ENCODE measurements at places on chromosomes 6 and 20.

DNA sequence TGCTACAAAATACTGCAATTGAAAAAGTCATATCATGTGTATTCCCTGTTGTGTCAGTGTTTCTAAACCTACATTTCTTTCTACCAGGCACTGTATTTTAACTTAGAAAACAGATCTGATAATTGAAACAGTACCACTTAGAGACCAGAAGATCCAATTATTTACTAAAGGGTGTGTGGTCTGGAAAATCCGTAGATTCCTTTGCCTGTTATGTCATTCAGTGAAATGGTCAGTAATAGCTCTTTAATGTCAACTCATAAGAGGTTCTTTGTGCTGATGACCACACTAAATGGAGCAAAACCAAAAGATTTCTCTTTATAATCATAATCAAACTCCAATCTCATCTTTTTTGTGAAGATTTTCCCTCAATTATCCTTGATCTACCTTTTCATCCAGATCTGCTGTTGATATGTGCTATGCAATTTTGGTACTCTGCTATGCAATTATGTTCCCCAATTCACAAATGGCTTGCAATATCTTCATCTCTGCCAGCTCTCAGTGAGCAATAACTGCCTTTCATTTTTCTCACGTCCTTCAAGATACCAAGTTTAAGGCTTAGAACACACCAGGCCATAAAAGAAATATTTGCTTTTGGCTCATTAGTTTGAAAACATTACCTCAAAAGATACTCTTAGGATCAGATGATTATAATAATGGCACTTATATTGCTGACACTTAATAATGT is 165.5 kb downstream of the MOXD1 start:
- no peak for DNase-seq

DNA sequence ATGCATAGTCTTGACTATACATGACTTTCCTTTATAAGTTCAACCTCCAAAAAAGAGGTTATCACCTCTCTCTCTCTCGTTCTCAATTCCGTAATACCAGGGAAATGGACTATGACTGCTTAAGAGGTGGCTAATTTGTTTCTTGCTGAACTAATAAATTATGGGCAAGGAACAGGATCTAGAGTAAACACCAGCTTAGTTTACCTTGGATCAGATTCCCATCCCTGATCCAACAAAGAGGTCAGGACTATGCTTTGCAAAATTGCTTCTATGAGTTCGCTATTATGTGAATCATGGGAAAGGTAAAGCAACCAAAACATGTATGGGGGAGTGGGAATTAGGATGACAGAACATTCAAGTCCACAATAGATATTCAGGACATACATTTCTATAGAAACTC is 630.7 kb downstream of the HACE1 start:
- DNase-seq, result no peak

DNA sequence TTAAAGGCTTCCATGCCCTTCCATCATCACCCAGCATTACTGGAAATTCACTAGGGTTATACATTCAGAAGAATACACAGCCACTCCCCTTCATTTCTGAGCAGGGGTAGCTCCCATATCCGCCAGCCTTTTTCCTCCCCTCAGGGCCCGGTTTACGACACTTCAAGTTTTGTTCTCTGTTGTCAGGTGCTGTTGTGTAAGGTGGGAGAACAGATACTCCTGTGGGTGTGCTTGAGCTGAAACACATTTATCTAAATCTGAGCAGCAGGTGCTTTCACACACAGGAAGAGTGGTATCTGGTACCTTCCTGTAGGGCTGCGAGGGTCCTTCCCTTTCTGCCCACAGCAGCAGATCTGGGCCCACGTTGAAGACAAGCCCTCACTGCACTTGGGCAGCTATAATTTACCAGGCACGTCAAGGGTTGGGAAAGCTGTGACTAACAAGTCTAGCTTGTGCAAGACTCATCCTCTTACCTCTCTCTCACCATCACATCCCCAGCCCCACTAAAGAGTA is 215.8 kb upstream of the RREB1 start:
- no peak for DNase-seq

DNA sequence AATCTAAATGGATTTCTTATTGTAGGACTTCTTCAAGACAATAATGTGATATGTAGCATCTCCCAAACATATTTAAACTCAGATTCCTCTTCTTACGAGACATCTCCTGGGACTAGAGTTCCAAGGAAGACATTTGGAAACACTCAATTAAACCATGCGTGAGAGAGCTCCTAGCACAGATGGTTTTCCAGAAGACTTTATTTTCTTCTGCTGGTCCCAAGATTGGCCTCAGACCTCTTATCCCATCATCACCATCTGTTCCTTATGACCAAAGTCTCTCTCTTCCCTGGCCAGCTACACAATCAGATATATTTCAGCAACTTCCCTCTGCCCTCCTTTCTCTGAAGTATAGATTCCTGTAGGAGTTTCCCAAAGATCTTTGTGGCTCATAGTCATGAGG is 93.2 kb upstream of the JARID2 start:
- DNase-seq, result no peak

GRCh38 chr6:42402184-42402583 is 49.5 kb downstream of the TRERF1 start:
- no peak for DNase-seq

GRCh38 chr6:129662406-129662766 is 47.6 kb downstream of the ARHGAP18 start:
- no peak for DNase-seq

DNA sequence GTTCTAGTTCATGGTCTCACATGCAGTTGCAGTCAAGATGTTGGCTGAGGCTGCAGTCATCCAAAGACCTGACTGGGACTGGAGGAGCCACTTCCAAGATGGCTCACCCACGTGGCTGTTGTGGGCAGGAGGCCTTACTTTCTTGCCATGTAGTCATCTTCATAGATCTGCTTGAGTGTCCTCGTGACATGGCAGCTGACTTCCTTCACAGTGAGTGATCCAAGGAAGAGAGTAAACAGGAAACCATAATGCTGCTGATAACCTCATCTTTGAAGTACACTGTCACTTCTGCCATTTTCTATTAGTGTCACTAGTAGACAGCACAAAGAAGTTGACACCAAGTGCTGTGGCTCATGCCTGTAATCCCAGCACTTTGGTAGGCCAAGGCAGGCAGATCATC is 40.1 kb upstream of the AKIRIN2 start:
- DNase-seq, result no peak

DNA sequence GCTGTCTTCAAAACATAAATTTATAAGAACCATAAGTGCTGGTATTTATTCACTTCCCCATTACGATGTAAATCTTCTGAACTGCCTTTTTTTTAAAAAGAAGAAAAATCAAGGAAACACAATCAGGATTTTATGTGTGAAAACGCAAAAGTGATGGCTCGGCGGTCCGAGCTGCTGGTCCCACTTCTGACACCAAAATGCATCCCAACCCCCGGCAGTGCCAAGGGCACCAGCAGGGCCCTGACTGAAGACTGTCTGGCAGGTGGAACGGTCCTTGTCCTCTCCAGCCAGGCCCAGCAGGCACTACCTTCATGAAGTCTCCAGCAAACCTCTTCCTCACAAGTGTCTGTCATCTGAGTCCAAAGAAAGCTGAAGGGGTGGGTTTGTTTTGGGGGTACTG is 41.2 kb downstream of the TBC1D7 start:
- no peak for DNase-seq

- no peak for DNase-seq
Measured at GRCh38 chr20:50658804-50659380, 32.5 kb downstream of the RIPOR3 start.

GRCh38 chr6:16136621-16137450 is 8.0 kb downstream of the MYLIP start:
- no peak for DNase-seq

DNA sequence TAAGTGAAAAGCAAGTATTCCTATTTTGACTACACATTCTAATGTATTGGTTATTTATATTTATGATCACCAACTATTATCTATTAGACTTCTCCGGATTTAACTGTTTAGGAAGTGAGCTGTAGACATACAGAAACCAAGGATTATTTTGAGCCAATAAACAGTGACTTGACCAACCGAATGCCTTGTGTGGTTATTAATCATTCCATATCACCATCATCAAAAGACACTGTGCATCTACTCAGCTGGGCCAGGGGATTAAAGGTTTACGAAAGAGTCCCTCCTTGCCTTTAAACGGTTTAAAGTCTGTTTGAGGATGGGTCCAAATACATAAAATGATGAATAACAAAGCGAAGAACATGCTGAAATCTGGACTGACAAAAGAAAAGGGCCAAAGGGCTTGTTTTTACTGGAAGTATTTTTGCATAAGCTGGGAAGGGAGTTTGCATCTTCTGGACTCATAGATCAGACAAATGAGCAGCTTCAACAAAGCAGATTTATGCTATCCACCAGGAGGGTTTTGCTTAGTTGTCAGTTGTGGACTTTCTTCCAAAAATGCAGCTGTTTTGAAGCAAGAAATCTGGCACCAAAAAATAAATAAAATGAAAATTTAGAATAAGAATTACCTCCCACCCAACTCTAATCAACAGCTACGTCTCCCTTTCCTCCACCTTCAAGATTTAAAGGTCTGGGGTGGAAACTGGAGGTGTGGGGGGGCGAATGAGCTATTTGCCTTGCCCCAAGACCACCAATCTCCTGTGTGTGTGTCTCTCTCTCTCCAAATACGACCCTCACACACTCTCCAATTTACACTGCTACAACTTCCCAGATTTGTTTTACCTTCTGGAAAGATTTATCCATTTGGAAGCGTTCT is 33.6 kb upstream of the ID4 start:
- no peak for DNase-seq

- DNase-seq, result no peak
Measured at GRCh38 chr6:96789871-96790270, 47.4 kb downstream of the GPR63 start.

DNA sequence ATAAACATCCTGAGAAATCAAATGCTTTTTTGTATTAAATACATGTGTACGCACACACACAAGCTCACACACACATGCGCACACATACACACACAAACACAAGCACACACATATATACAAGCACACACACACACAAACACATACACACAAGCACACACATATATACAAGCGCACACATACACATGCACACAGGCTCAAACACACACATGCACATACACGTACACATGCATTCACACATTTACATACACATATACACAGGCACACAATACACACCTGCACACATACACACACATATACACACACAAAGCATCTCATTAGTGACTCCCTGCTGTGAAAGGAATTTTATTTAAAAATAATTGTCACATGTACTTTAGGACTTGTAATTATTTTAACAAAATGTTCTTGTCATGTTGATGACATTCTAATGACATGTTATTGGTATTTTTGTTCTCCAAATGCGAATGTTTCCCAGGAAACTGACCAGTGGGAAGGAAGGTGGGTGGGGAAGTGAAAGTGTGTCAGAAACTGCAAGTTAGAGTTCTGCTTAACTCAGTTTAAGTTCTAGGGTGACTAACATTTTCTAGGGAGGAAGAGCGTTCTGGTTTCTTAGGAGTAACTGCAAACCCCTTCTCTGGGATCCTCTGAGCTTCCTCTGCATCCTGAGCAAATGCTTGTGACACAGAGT is 113.9 kb upstream of the ZNF217 start:
- DNase-seq, result no peak

GRCh38 chr6:14393910-14394309 is 276.3 kb downstream of the CD83 start:
- no peak for DNase-seq

DNA sequence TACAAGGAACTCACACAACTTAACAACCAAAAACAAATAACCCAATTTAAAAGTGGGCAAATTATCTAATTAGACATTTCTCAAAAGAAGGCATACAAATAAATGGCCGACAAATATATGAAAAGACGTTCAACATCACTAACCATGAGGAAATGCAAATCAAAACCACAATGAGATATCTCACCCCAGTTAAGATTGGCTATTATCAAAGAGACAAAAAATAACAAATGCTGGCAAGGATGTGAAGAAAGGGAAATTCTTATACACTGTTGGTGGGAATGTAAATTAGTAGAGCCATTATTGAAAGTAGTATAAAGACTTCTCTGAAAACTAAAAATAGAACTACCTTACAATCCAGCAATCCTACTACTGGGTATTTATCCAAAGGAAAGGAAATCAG is 96.7 kb upstream of the SIRPG start:
- DNase-seq, result no peak

- DNase-seq, result no peak
Measured at GRCh38 chr20:1918491-1919165, 23.4 kb downstream of the SIRPA start.

GRCh38 chr6:33490621-33491020 is 36.2 kb downstream of the ZBTB9 start:
- DNase-seq, result no peak

DNA sequence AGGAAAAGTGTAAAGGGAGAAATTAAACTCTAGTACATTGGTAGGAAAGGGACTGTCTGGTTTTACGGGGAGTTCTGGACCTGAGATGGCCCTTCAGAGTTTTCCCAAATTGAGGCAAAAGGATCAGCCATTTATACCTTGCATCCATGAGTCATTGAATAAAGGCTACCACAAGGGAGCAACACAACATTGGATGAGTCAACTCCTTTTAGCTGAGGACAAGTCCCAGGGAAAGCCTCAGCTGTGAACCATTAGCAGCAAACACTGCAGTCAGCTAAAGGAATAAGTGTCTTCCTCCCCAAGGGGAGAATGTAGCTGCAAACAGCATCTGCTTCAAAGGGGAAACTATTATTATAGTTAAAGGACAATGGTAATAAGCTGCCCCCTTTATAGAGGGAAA is 468.7 kb upstream of the ID4 start:
- no peak for DNase-seq

GRCh38 chr6:151576633-151577032 is 82.8 kb downstream of the CCDC170 start:
- DNase-seq, result no peak

- DNase-seq, result no peak
Measured at GRCh38 chr6:146210406-146211083, 181.7 kb downstream of the GRM1 start.

DNA sequence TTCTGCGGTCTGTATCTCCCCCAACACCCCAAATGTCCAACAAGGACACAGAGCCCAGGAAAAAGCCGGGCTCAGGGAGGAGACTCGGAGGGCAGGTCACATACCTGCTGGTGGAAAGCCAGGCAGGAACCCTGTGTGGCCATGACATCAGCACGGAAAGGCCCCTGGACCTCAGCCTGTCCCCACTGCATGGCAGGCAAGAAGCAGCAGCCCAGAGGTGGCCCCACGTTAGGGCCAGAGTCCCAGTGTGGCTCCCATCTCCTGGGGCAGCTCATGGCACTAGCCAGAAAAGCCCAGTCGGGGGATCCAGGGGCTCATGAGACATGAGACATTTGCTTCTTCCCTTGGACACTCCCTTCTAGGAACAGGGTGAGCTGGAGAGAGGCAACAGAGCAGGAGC is 258.7 kb downstream of the DLL1 start:
- DNase-seq, result no peak

GRCh38 chr6:125899726-125900182 is 56.8 kb upstream of the HINT3 start:
- no peak for DNase-seq

GRCh38 chr20:47905628-47906347 is 120.5 kb upstream of the SULF2 start:
- DNase-seq, result no peak

- DNase-seq, result no peak
Measured at GRCh38 chr6:144912474-144912873, 627.3 kb downstream of the UTRN start.
